IMR-90 (cell line): ENCODE measurements at places on chromosomes 6 and 20.
A peak's percentile ranks its signal among the peaks of the same experiment; 100 is the strongest.

DNA sequence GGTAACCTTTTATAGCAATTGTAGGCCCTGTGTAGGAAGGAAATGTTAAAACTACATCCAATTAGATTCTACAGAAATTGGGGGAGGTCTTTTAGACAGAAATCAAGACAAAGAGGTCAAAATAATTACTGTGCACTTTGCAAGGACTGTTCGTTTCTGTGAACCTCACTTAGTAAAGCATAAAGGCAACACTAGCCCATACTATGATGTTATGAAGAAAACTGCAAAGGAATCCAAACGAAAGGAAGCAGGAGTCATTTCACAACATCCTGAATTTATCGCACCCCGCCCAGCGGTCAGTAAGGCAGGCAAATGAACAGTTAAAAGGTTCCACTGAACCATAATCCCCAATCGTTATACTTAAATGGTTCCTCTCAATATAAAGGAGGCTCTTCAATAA is 429.5 kb upstream of the ARID1B start:
- DNase-seq = peak; percentile 14
- no peaks in the 10 kb centered on the region; the same call in 1 of the 2 replicates for H3K27me3 ChIP-seq
- H3K36me3 ChIP-seq = no peaks in the 10 kb centered on the region
- H3K4me3 ChIP-seq = no peak overlapping the region

DNA sequence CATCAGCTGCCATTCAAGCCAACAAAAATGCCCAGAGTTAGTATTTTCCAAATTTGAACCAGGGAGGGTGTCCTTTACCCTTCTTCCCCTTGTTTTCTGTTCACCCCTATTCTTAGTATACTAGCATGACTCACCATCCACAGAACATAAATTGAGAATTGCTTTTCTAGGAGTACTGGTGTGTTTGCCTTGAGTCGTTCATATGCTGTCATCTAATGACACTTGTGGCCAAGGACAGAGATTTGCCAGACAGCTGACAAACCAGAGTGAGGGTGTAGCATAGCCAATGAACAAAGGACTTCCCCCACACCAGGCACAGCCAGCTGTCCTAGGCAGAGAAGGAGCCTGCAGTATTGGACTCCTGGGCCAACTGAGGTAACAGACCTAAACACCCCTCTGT is 62.2 kb downstream of the FILIP1 start:
- no peak overlapping the region for H3K4me3 ChIP-seq
- H3K36me3 ChIP-seq = no peaks in the 10 kb centered on the region
- no peak overlapping the region for H3K27ac ChIP-seq
- DNase-seq = peak; percentile 40
- H3K4me1 ChIP-seq = peaks cover 4% of the 10 kb centered on the region

DNA sequence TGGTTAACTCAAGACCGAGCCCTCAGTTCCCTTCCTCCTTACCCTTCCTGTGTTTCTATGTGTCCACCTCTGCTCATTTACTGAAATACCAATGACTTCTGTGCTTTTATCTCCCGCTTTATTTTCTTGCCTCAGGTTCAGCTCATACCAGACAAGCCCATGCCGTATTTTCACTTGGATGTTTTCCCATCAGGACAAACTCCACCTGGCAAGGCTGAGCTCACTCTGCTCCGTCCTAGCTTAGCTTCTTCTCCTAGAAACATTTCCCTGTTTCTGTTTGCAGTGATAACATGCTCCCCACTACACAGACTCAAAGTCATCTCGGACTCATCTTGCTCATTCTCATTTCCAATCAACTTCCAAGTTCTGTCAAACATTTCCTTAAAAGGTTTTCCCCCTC is 56.9 kb upstream of the TFB1M start:
- peaks cover 1% of the 10 kb centered on the region; the same call in 1 of the 2 replicates for H3K4me1 ChIP-seq
- no peaks in the 10 kb centered on the region for H3K27me3 ChIP-seq
- H3K4me3 ChIP-seq = no peak overlapping the region
- no peak overlapping the region for H3K27ac ChIP-seq
- H3K36me3 ChIP-seq = no peaks in the 10 kb centered on the region
- DNase-seq = no peak

DNA sequence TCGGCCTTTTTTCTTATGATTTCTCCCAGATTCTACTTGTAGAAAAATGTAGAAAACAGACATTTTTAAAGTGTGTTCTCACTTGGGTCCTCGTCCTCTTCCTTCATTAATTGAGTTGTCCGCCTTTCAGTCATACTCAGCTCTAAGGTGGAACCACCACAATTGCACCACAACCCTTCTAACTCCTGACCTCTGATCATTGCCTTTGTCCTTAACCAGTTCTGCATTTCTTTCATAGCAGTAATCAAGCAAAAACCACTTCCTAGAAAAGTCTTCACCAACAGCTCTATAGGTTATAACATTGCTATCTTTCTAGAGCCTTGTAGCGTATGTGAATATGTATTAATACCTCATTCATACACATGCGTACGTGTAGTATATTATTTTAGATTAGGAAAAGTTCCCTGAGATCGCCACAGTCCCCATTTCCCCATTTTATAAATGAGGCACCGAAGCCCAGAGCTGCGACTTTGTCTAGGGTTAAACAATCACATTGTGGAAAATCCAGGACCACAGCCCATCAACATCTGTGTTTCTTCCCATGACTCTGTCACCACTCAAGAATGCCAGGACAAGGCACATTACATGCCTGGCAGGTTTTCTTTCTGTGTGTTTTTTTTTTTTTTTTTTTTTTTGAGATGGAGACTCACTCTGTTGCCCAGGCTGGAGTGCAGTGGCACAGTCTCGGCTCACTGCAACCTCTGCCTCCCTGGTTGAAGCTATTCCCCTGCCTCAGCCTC is 175.5 kb downstream of the BTBD3 start:
- H3K4me3 ChIP-seq = no peak overlapping the region
- no peaks in the 10 kb centered on the region; the same call in 1 of the 2 replicates for H3K27me3 ChIP-seq
- DNase-seq = no peak
- H3K4me1 ChIP-seq = no peaks in the 10 kb centered on the region
- no peaks in the 10 kb centered on the region for H3K36me3 ChIP-seq

DNA sequence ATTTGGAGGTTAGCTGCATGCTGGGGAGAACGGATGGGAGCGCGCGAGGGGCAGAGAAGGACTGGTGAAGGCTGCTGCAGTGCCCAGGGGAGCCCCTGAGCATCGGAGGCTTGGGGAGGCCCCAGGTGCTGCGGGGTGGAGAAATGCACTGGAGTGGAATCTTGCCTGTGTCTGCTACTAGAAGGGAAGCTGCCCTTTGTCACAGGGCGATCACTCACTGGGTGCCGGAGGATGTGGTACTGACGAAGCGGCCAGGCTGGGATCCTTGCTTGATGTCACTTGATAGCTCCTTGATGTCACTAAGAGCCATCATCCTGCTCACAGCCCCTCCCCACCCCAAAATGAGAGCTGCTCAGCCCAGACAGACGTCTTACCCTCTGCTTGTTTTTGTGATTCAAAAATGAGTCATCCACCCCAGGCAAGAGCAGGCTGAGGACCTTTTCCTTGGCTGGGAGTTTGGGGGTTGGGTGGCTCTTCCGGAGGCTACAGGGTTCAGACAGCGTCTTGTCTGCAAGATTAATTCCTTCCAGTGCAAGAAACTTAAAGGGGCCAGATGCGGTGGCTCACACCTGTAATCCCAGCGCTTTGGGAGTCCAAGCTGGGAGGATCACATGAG is 62.6 kb upstream of the PMEPA1 start:
- no peaks in the 10 kb centered on the region for H3K36me3 ChIP-seq
- H3K4me3 ChIP-seq = no peak overlapping the region
- H3K27ac ChIP-seq = no peak overlapping the region
- DNase-seq = peak; percentile 64
- peaks cover 3% of the 10 kb centered on the region; the same call in 1 of the 2 replicates for H3K27me3 ChIP-seq

DNA sequence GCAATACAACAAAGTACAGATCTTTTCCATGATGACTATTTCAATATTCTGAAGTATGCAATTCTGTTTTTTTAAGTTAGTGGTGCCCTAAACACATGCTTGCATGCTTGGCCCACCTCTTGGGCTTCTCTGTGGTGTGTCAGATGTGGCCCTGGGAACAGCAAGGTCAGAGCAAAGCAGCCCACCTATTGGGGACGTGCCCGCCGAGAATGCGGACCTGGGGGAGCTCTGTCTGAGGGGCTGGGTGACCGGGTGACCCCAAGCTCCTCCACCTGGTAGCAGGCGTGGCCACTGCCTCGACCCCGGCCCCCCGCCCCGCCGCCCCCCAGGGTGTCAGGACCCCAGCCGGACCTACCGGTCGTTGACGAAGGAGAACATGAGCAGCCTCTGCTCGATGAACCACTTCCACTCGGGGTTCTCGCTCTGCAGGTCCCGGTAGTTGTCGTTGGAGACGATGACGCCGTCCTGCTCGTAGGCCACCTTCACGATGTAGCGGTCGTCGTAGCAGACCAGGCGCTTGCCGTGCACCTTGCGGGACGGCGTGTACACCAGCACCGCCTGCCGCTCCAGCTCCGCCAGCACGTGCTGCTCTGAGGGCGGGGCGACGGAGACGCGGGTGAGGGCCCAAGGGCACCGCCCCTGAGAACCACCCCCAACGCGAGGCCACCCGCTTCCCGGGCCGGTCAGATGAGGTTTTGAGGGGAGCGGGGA is 28.3 kb downstream of the ZC3H12D start:
- DNase-seq = no peak
- H3K4me3 ChIP-seq = no peak overlapping the region
- peaks cover 4% of the 10 kb centered on the region; the same call in 1 of the 2 replicates for H3K27me3 ChIP-seq
- H3K27ac ChIP-seq = no peak overlapping the region

DNA sequence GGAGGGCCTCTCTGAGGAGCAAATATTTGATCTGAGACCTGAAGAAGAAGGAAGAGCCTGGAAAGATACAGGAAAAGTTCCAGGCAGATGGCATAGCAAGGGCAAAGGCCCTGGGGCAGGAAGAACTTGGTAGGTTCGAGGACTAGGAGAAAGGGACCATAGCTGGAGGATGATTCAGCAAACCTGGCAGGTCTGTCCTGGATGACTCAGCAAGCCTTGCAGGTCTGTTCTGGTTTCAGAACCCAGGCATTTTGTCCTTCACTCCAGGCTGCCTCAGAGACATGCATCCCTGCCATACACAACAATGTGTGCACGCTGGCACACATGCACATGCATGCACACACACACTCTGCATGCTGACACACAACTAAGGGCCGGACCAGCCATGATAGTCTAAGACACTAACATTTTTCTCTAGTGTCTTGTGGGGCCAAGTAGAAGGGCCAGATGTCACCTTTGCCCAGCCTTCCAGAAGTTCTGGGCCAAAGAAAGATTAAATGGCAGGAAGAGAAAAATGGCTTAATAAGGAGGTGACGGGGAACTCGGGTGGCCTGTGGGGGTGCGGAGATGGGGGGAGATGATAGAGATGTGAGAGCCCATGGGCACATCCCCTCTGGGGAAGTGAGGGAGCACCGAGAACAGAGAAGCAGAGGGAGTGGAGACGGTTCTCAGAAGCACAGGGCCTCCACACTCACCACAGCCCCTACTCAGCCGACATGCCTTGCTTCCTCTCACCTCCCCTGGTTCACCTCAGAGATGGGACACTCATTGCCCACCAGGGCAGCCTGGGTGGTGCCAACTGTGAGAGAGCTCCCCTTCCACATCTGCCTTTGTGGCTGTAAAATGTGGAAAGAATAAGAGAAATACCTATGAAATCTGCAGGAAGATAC is 15.4 kb upstream of the TRIB3 start:
- peaks cover 22% of the 10 kb centered on the region for H3K4me1 ChIP-seq
- no peak overlapping the region for H3K4me3 ChIP-seq
- no peaks in the 10 kb centered on the region for H3K27me3 ChIP-seq
- H3K36me3 ChIP-seq = no peaks in the 10 kb centered on the region
- H3K27ac ChIP-seq = no peak overlapping the region
- peak; percentile 51 for DNase-seq

GRCh38 chr20:573414-574296 is 30.1 kb upstream of the CSNK2A1 start:
- peaks cover 40% of the 10 kb centered on the region for H3K27me3 ChIP-seq
- H3K36me3 ChIP-seq = no peaks in the 10 kb centered on the region
- DNase-seq = no peak

- no peak for DNase-seq
- peaks cover 2% of the 10 kb centered on the region; the same call in 1 of the 2 replicates for H3K4me1 ChIP-seq
- H3K4me3 ChIP-seq = no peak overlapping the region
- H3K27ac ChIP-seq = no peak overlapping the region
Measured at GRCh38 chr20:63877755-63878470, 12.8 kb downstream of the TPD52L2 start.

DNA sequence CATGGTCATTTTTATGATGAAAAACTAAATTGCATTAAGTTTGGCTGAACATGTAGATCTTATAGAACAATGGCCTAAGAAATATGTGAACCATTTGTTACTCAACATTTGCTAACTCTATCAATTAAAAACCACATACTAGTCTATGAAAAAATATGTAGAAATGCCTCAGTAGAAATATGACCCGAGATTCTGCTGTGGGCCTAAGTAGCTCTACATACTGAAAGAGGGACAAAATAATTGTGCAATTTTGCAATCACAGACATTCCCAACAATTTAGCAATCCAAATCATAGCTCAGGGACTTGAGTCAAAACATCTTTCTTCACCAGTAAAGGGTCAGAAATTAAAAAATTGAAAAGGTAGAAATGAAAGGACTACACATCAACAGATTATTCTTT is 619.0 kb downstream of the FRK start:
- no peak overlapping the region for H3K27ac ChIP-seq
- no peak overlapping the region for H3K4me3 ChIP-seq
- no peaks in the 10 kb centered on the region for H3K36me3 ChIP-seq
- H3K27me3 ChIP-seq = no peaks in the 10 kb centered on the region

DNA sequence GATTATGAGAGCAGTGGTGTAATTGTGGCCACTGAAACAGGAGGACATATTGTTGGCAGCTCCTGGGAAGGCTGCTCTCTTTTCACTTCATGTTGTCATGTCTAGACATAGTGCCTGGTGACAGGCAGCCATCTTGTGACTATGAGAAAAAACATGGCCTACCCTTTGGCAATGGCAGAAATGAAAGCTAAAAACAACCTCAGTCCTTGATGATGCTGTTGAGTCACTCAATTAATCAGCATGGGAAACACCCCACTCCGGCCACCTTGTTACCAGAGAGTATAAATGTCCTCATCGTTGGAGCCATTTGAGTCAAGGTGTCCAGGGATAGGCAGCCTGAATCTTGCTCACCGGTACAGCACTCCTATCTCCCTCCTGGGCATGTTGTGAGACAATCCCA is 31.2 kb upstream of the HMGA1 start:
- H3K4me3 ChIP-seq = no peak overlapping the region
- peaks cover 2% of the 10 kb centered on the region; the same call in 1 of the 2 replicates for H3K4me1 ChIP-seq
- peak; percentile 25 for DNase-seq
- no peaks in the 10 kb centered on the region for H3K36me3 ChIP-seq
- no peaks in the 10 kb centered on the region for H3K27me3 ChIP-seq
- H3K27ac ChIP-seq = no peak overlapping the region

GRCh38 chr20:62433658-62434497 is 6.5 kb upstream of the RBBP8NL start:
- no peak overlapping the region for H3K4me3 ChIP-seq
- no peaks in the 10 kb centered on the region for H3K36me3 ChIP-seq
- peaks cover 77% of the 10 kb centered on the region for H3K27me3 ChIP-seq
- DNase-seq = no peak
- H3K27ac ChIP-seq = no peak overlapping the region
- H3K4me1 ChIP-seq = peaks cover 8% of the 10 kb centered on the region; the same call in 1 of the 2 replicates

DNA sequence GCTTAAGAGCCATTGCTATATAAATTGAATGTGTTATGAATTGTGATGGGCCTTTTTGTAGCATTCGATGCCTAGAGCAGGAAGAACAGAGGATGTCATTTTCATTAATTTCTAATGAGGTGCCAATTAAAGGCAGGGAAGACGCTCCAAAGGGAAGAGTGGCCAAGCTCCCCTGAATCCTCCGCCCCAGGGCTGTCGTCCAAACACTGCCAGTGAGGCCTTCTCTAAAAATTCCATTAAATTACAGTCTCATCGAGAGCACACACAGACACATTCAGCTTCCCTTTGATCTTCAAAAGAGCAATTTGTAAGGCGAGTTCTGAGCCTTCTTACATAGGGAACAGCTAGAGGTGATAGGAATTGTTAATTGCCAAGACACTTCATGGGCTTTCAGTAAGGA is 300.0 kb downstream of the ZFAND3 start:
- H3K27me3 ChIP-seq = no peaks in the 10 kb centered on the region
- peaks cover 7% of the 10 kb centered on the region for H3K4me1 ChIP-seq
